ENCODE measurements at places on chromosomes 11 and 22. TPM values are rescaled to one million over a fixed set of nuclear protein-coding genes. Genes with fewer than 3 reads are reported as not detected.

The DDB1 gene
- total RNA-seq: 188 TPM

The SLC37A2 gene
- total RNA-seq: 0.09 TPM

The BIK gene
- 1.1 TPM for total RNA-seq

The VPS11 gene
- 13.5 TPM for total RNA-seq

The SLC22A12 gene
- total RNA-seq: not detected

The POU2AF3 gene
- 1.2 TPM for total RNA-seq

The MFNG gene
- 2.2 TPM for total RNA-seq

The MUC2 gene
- 0.59 TPM for total RNA-seq

The TBX1 gene
- 5.7 TPM for total RNA-seq

The HBB gene
- total RNA-seq: not detected

The OR8D4 gene
- total RNA-seq: not detected

The OR2D2 gene
- not detected for total RNA-seq

The MYO18B gene
- 0.15 TPM for total RNA-seq

The LDHAL6A gene
- total RNA-seq: not detected

The KRTAP5-2 gene
- total RNA-seq: not detected

The NRXN2 gene
- 0.87 TPM for total RNA-seq

The ISX gene
- not detected for total RNA-seq

The SMTNL1 gene
- not detected for total RNA-seq

The FOLR1 gene
- total RNA-seq: not detected

The CCDC87 gene
- 0.84 TPM for total RNA-seq

The LINC01488 gene
- total RNA-seq: not detected

The TEX54 gene
- not detected for total RNA-seq

The PDGFB gene
- total RNA-seq: 3.6 TPM

The RTN4R gene
- total RNA-seq: 10.0 TPM

The GNG3 gene
- total RNA-seq: not detected

The OPCML gene
- not detected for total RNA-seq

The GGT5 gene
- 3.7 TPM for total RNA-seq

The C11orf91 gene
- total RNA-seq: 0.85 TPM

The CRYAB gene
- total RNA-seq: 15.9 TPM

The HOATZ gene
- total RNA-seq: not detected

The F2 gene
- 2.2 TPM for total RNA-seq

The BEST1 gene
- 2.3 TPM for total RNA-seq

The OR51B5 gene
- 0.47 TPM for total RNA-seq

The PVALB gene
- not detected for total RNA-seq

The PKNOX2 gene
- not detected for total RNA-seq

The LYVE1 gene
- 0.27 TPM for total RNA-seq

The KCTD14 gene
- total RNA-seq: 1.7 TPM

The SYT13 gene
- total RNA-seq: 7.2 TPM

The FRMD8 gene
- total RNA-seq: 59.0 TPM

The CEND1 gene
- total RNA-seq: 2.4 TPM

The PDE3B gene
- 2.4 TPM for total RNA-seq

The ZNF70 gene
- total RNA-seq: 1.2 TPM

The CELSR1 gene
- 29.1 TPM for total RNA-seq

The APOL4 gene
- total RNA-seq: not detected
